ENCODE measurements at places on chromosomes 5 and 9.

DNA sequence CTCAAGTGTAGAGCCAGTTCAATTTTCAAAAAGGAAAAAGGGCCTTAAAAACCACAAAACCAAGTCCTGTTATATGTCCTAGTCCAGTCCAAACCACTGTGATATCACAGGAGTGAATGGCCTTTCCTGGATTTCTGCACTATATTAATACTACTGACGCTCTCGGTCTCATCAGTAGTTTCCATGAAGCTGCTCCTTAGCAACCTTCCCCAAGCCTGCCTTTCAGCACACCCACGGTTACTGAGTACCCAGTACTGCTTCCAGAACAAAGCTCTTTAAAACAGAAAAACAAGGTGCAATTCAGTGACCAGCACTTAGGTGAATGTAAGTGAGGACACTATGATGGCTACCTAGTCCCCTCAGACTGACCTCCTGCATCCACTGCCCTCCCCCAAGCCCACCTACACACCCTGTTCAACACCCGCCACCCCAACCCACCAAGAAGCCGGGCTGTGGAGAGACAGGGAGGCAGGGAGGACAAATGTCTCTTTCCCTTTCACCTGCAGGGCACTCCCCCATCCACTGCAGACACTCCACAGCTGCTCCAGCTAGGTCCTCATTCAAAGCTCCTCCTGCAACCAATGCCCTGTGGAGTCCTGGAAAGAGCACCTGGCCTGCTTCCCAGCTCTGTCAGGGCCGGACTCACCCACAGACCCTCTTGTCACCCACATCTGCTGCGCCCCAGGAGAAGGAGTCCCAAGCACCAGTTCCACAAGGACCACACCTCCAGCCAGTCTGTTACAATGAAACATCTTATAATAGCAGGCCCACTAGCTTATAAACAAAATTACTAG is 25.9 kb downstream of the PSMB7 start:
- DNase-seq, result no peak

GRCh38 chr9:20255052-20255451 is 367.2 kb downstream of the MLLT3 start:
- no peak for DNase-seq

- DNase-seq, result no peak
Observed at GRCh38 chr5:109281136-109281690, 128.6 kb downstream of the PJA2 start.

GRCh38 chr9:122197882-122198281 is 30.9 kb downstream of the LHX6 start:
- DNase-seq, result no peak

GRCh38 chr5:10632110-10632761 is 68.4 kb downstream of the ANKRD33B start:
- no peak for DNase-seq

- DNase-seq, result no peak
Observed at GRCh38 chr9:91809581-91810285, 140.3 kb downstream of the ROR2 start.

- no peak for DNase-seq
Observed at GRCh38 chr9:84349671-84350070, 9.1 kb upstream of the SLC28A3 start.

GRCh38 chr5:135232958-135233357 is 166.1 kb downstream of the MACROH2A1 start:
- DNase-seq, result no peak

DNA sequence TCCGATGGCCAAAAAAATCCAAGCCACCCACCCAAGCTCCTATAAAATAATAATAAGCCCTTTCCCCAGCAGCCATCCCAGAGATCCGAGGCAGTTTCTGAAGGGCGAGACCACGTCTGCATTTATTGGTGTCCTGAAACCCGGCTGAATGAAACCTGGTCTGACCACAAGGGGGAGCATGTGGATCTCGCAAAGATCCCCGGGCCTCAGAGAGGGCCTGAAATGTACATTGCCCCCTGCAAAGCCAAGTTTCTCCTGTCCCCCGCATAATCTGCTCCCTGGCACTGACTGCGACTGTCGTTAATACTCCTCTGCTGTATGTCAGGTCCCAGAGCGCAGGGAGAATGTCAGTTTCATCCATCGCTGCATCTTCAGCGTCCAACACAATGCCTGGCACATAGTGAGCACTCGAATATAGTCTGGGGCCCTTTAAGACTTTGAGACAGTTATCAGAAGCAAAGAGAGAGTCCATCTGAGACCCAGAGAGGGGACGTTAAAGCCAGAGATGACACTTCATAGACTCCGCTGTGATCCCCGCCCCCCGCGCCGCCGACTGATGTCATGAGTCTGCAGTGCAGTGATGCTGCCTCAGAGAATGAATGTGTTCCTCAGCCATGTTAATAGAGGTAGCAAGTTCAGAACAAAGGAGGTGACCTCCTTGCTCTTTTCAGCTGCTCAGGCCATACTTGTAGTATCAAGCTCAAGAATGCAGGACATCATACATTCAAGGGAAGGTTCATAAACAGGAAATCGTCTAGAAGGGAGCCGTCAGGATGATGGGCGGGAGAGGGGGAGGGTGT is 74.5 kb upstream of the BARHL1 start:
- peak; percentile 69 for DNase-seq

GRCh38 chr9:27019589-27019988 is 14.1 kb upstream of the LRRC19 start:
- no peak for DNase-seq

DNA sequence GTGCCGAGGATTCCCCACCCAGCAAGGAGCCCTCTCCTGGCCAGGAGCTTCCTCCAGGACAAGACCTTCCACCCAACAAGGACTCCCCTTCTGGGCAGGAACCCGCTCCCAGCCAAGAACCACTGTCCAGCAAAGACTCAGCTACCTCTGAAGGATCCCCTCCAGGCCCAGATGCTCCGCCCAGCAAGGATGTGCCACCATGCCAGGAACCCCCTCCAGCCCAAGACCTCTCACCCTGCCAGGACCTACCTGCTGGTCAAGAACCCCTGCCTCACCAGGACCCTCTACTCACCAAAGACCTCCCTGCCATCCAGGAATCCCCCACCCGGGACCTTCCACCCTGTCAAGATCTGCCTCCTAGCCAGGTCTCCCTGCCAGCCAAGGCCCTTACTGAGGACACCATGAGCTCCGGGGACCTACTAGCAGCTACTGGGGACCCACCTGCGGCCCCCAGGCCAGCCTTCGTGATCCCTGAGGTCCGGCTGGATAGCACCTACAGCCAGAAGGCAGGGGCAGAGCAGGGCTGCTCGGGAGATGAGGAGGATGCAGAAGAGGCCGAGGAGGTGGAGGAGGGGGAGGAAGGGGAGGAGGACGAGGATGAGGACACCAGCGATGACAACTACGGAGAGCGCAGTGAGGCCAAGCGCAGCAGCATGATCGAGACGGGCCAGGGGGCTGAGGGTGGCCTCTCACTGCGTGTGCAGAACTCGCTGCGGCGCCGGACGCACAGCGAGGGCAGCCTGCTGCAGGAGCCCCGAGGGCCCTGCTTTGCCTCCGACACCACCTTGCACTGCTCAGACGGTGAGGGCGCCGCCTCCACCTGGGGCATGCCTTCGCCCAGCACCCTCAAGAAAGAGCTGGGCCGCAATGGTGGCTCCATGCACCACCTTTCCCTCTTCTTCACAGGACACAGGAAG is 120.2 kb downstream of the RGS3 start:
- DNase-seq, result no peak

- no peak for DNase-seq
Observed at GRCh38 chr9:36025746-36026145, 11.0 kb upstream of the RECK start.

DNA sequence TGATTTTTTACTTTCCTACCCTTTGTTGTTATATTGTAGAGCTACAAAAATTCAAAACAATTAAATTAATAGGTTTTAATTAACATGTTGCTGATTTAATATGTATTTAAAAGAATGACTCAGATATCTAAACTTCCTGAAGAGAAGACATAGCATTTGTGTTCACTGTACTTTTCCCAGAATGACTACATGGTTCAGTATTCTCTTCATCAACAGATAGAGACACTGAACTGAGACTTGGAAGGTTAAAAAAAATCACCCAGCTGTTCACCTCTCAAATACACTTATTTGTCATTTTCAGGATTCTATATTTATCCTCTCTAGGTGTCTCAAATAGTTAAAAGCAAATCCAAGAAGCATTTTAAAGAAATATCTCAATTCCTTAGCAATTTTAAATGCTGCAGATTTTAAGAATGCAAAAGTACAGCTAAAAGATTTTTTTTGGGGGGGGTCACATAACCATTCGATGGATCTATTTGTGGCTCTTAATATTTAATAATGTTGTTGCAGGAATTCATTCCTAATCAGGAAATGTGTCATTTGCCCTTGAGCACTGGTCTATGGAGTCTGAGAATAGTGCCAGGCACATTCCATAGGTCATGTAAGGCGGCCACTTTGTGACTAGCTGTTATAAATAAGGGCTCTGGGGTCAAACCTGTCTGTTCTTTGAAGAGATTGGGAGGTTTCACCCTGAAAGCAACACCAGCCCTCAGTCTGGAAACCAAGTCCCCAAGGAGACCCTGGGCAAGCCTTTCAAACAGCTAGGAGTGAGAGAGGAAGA is 463.1 kb downstream of the NR2F1-AS1 start:
- no peak for DNase-seq

GRCh38 chr5:108003178-108003577 is 332.4 kb upstream of the EFNA5 start:
- no peak for DNase-seq

DNA sequence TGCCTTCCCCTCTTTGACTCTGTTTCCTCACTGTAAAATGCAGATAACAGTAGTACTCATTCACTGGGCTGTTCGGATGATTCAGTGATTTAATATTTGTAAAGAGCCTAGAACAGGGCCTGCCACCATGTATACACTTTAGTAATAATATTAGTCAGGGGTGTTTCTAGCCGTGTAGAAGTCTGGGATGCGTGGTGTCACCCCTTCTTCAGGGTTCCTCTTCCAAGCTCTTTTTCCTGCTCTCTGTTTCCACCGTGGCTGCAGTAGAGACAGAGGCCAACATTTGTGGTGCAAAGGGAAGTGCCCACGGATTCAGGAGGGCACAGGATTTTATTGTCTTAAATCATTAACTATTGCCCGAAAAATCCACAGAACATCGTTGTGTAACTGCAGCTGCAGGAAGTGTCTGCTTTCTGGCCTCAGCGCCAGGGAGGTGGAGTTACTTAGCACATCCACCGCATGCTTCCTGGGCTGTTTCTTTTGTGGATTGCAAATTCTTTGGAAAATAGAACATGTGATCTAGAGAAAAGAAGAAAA is 61.7 kb downstream of the TRIO start:
- DNase-seq, result no peak

- no peak for DNase-seq
Observed at GRCh38 chr5:39826051-39826450, 401.3 kb upstream of the DAB2 start.
